ENCODE measurements at places on chromosomes 2 and 18.

GRCh38 chr2:156657809-156658208 lies 221.6 kb downstream of the GPD2 start:
- no peak for DNase-seq

GRCh38 chr2:122651236-122651635 lies 895.8 kb downstream of the TSN start:
- no peak for DNase-seq

DNA sequence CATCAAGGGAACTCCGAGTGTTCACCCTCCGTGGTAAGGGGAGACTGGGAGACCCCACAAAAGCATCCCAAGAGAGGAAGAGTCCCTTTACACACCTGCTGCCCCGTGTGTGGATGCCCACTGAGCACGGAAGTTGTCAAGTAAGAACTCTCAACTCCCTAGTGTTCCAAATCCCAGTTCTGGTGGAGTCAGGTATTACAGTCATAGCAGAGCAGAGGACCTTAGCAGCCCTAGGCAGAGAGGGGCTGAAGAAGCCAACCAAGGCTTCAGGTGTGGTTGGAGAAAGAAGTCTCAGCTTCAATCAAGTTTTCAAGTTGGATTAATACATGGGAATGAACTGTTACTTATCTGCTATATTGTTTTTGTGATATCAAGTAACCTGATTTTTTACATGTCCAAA lies 512.5 kb downstream of the RNF144A start:
- DNase-seq = no peak

GRCh38 chr18:961644-962355 lies 57.1 kb downstream of the ADCYAP1 start:
- peak; percentile 85 for DNase-seq

DNA sequence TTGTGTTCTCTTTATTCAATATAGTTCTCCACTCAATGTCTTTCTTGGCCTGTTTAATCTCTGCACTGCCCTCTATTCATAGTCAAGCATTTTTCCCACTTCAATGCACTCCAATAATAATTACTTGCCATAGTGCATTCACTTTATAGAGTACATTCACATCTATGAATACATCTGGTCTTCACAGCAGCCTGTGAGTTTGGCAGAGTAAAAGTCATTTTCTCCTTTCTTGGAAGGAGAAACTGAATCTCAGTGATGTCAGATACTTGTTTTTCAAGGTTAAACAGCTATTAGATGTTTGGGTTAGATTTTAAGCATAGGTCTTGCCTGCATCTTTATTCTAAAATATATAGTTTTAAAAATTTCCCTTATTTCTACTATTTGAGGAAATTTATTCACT lies 373.2 kb downstream of the TRIB2 start:
- DNase-seq = no peak

GRCh38 chr18:74949611-74950010 lies 259.3 kb downstream of the PTGR3 start:
- DNase-seq = no peak

DNA sequence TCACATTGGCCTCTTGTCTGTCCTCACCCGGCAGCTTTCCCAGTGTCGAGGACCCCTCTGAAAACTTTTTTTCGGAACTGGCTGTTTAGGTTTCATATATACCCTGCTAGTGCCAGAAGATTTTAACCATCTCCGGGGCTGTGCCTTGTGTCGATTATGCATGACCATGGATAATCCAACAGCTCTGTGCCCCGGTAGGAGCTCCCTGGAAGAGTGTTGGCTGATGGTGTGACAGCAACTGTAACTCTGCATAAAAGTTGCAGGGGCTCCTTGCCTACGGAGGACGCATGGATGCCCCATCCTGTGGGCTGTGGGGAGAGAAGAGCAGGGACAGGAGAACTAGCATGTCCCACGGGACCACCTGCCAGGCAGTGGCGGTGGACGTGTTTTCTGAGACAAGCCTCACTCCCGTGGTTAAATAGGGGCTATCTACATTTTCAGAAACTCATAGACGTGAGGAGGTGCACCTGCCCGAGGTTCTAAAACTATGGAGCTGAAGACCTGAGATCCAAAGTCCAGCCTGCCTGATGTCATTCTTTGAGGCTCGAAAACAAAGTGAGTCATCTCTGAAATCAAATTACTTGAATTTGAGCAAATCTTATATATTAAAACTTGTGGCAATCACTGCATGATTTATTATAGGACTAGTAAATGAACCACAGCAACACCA lies 437.2 kb upstream of the HS6ST1 start:
- no peak for DNase-seq

GRCh38 chr18:24231773-24232735 lies 93.2 kb downstream of the CABYR start:
- no peak for DNase-seq

- DNase-seq = no peak
These were observed 21.9 kb upstream of the MCFD2 start for GRCh38 chr2:46937471-46937901.

DNA sequence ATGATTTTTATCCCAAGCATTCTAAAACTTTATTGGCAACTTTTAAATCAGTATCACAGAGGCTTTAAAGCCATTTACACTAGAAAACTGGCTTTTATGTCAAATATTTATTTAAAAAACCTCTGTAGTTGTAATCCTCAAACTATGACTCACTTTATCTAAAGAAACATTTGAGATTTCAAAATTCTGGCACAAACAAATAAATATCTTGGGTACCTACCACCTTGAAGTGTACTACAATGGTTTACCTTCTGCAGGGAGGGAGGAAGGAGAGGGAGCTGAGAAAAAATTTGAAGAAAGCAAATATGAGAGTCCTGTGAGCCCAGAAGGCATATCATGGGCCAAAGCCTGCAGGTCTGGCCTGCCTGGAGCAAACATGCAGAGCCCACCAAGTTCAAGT lies 155.6 kb downstream of the NCKAP5 start:
- no peak for DNase-seq

GRCh38 chr18:32072321-32072720 lies 19.4 kb upstream of the RNF138 start:
- DNase-seq = no peak

- DNase-seq = no peak
These were observed 4.9 kb upstream of the CFLAR start for GRCh38 chr2:201111096-201111495.

DNA sequence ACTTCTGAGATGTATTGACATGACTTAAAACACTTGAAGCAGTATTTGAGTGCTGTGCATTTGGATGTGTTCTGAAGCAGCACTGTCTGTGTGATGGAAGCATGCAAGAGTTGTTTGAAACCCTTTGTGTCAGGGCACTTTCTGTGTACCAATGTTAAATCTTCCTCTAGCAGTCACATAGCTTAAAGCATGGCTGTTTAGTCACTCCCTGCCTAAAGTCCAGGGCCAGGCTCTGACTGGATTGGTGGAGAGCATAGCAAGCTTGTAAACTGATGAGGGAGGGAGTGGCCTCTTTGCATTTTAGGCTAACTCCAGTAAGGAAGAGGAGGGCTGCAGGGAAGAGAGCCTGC lies 73.5 kb downstream of the MYO1B start:
- no peak for DNase-seq

GRCh38 chr18:41695441-41695840 lies 259.6 kb upstream of the PIK3C3 start:
- DNase-seq = no peak

DNA sequence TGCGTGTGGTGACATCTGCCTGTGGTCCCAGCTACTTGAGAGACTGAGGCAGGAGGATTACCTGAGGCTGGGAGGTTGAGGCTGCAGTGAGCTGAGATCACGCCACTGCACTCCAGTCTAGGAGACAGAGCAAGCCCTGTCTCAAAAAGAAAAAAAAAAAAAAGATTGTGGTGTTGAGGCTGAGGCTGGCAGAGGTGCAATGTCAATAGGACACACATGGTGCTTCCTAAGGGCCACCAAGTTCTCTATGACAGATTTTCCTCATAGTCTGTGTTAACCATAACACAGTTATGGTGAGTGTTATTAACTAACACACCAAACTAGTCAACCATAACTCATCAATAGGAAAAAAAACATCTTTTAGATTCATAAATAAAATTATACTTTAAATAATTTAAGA lies 494.4 kb downstream of the TMX3 start:
- no peak for DNase-seq

DNA sequence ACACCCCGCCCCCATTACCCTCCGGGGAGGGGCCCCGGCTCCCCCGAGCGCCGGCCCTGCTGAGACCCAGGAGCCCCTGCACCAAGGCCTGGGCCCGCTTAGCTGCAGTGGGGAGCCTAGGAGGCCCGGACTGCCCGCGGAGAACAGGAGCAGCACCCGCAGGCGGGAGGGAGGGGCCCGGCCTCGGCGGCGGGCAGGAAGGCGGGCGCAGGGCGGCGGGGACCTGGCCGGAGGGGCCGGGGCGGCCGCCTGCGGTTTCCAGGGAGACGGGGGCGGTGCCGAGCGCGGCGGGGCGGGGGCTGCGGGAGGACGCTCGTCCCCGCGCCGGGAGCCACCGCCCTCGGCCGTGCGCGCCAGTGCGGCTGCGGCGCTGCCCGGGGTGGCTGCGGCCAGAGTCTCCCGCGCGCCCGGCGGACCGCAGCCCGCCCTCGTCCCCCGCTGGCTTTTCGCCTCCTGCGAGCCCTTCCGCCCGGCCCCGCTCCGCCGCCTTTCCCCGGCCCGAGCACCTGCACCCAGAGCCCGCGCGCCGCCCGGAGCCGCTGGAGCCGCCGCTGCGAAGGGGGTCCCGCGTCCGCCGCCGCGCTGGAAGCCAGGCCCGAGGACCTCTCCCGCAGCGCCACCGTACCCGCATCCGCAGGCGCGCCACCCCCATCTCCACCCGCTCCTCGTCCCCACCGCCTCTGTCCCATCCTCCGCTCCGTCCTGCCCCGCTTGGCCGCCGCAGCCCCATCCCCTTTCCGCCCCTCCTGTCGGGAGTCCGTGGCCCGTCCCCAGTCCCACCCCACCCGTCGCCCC lies 17.2 kb downstream of the GPC1 start:
- DNase-seq = peak; percentile 80

DNA sequence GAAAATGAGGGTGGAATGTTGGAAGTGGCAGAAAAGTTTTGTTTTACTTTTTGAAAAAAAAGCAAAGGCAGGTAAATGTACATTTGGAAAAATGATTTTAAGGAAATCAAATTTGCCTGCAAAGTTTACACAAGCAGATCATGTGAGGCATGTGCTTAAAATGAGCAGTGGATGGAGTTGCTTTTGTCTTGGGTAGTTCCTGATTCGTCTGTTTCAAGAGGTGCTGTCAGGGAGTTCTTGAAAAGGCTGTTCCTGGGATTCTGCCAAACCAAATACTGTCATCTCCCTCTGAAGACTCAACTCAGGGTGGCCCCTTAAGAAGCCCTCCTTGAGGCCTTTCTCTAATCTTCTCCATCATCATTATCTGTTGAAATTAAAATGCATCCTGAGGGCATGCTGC lies 59.0 kb downstream of the TACR1 start:
- DNase-seq = no peak

DNA sequence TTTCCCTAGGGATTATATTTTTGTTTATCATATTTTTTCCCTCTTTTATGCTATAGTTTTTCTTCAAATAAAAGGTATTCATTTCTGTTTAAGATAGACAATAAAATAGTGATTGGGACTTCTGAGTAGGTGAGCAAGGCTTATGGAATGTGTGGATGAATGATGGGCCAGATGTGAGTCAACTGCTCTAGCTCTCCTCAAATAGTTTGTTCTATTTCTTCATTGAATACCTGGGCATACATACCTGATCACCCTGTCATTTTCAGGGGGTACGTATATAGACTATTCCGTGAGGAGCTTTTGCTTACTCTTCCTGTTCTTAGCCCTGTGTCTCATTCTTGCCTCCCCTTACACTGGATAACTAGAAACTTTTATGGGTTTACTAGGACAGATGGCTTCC lies 41.9 kb downstream of the BABAM2 start:
- DNase-seq = no peak

DNA sequence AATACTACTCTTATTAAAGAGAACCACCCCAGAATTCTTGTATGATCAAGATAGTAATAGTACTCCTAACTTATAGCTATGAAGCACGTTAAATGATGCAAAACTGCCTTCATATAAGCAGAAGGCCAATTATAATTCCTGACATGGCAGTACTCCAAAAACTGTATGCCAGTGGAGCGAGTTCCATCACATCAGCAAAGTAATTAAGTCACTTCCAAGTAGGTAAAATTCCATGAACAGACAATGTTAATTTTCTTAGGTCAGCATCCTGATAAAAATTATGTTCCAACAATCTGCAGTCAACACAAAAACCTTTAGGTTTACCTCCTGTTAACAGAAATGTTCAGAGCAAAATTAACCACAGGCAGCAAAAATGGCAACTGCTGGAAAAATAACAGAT lies 136.7 kb downstream of the CDH2 start:
- DNase-seq = no peak

DNA sequence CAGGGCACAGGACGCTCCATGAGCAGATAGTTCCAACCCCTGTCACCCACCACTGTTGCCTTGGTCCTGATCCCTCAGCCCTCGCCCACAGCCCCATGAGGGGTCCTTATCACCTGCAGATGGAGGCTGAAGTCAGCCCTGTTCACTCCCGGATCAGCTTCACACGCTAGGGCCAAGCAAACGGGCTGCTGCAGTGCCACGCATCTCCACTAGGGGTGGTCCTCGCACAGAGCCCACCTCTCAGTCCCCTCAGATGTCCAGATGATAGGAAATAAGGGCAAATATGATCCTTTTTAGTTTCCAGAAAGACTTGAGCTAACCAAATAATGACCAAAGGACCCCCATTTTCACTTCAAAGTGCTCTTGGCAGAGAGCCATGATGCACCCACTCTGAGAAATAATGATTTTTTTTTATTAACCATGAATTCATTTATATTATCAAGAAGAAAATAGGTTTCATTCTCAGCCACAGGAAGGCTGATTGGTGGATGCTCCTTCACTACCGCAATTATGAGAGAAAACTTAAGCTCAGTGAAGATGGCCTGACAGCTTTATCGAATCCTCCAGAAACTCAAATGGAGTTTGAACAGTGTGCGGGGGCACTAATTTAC lies 71.9 kb upstream of the KLHL29 start:
- peak; percentile 33 for DNase-seq

GRCh38 chr2:236321415-236321814 lies 57.2 kb upstream of the ASB18 start:
- DNase-seq = no peak

DNA sequence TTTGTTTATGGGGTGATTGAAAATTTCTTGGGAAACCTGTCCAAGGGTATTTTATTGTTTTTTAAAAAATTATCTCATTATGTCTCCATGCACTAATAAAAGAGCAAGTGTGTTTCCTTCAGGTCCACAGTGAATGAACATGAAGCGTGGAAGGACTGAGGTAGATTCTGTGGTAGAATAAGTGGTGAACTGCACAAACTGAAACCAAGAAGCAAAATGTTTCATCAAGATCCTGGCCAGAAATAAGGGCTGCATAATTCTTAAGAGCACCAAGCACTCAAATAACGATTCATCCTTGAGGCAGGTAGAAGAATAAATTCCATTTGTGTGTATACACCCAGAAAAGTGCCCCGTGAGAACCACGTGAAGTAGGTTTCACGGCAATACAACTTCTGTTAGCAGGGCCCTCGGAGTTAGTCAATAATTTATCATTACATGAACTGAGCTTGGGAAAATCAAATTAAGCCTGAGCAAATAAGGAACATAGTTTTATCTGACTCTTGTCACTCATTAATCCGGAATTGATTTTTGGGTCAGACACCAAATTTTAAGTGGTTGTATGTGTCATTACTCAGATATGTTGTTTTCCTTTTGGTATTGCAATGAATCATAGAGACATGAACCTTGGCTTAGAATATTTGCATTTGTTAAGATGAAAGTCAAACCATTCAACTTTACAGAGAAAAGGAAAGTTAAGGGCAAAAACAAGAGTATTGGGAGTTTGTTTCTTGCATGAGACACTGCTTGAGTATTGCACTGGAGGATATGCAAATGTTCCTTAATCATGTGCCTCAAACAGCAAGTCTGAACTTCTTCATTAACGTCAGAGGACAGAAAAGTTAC lies 472.6 kb upstream of the NETO1 start:
- no peak for DNase-seq

All from H1 (cell line).